ENCODE measurements at places on chromosomes 13 and 19. TPM values are rescaled to one million over a fixed set of nuclear protein-coding genes. Genes with fewer than 3 reads are reported as not detected.

The CGB7 gene
- 0.80 TPM for total RNA-seq

The MIR17HG gene
- total RNA-seq = 1.5 TPM

The BRCA2 gene
- total RNA-seq = 3.6 TPM

The PGLYRP2 gene
- total RNA-seq = not detected

The POLR2I gene
- 258 TPM for total RNA-seq

The SLC7A1 gene
- 33.0 TPM for total RNA-seq

The IGSF23 gene
- 0.59 TPM for total RNA-seq

The URAD gene
- total RNA-seq = not detected

The PDE4C gene
- not detected for total RNA-seq

The ATP11A gene
- total RNA-seq = 10.6 TPM

The TGFBR3L gene
- total RNA-seq = 2.3 TPM

The SULT2A1 gene
- total RNA-seq = not detected

The WDR87 gene
- total RNA-seq = not detected

The PSG1 gene
- total RNA-seq = 0.39 TPM

The NOVA2 gene
- total RNA-seq = 0.12 TPM

The ADGRE1 gene
- 6.5 TPM for total RNA-seq

The NDUFA11 gene
- total RNA-seq = 288 TPM

The XPO4 gene
- 6.5 TPM for total RNA-seq

The SAMD1 gene
- 42.2 TPM for total RNA-seq

The SLC25A42 gene
- 0.94 TPM for total RNA-seq

The C19orf18 gene
- not detected for total RNA-seq

The STXBP2 gene
- 40.5 TPM for total RNA-seq

The MCF2L gene
- total RNA-seq = 0.27 TPM

The GNG7 gene
- not detected for total RNA-seq

The C5AR1 gene
- 1.7 TPM for total RNA-seq

The ARHGAP45 gene
- total RNA-seq = 2.2 TPM

The MCEMP1 gene
- not detected for total RNA-seq

The YJEFN3 gene
- total RNA-seq = 3.0 TPM

The STAP2 gene
- total RNA-seq = not detected

The OR10H1 gene
- total RNA-seq = not detected

The GFY gene
- total RNA-seq = 0.24 TPM
